ENCODE measurements at places on chromosomes 12 and 14.
A peak's percentile ranks its signal among the peaks of the same experiment; 100 is the strongest.

DNA sequence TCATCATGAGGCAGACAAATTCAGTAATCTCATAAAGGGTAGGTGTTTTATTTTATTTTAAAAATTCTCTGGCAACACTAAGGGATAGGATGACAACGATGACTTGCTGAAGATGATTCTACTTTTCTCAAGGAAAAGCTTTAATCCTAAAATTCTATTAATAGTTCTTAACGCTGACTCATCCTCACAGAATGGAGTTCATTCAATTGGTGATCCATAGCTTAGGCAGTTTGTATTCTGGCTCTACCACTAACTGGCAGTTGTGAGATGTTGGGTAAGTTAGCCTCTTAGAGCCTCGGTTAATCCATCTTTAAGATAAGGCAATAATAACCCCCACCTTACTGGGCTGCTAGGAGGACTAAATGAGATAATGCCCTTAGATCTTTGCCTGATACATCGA, 116.3 kb downstream of the RTN1 start:
- no peak for DNase-seq

- DNase-seq, result no peak
Observed at GRCh38 chr12:58046271-58046670, 104.9 kb downstream of the ATP23 start.

DNA sequence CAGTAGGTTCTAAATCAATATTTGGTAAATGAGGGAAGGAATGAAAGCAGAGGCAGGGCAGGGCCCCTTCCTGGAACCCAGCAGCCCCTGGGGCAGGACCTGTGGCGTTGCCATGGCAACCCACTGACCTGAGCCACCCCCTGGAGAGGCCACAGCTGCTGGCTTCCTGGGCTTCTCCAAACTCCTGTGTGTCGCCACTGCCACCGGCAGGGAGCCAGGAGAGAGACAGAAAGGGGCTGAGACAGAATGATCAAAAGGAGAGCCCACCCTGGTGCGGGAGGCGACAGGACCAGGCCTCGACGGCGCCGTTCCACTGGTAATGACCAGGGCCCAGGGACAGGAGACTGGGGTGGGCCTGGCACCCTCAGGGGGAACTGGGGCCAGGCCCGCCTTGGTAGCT, 18.2 kb downstream of the RFX4 start:
- no peak for DNase-seq

DNA sequence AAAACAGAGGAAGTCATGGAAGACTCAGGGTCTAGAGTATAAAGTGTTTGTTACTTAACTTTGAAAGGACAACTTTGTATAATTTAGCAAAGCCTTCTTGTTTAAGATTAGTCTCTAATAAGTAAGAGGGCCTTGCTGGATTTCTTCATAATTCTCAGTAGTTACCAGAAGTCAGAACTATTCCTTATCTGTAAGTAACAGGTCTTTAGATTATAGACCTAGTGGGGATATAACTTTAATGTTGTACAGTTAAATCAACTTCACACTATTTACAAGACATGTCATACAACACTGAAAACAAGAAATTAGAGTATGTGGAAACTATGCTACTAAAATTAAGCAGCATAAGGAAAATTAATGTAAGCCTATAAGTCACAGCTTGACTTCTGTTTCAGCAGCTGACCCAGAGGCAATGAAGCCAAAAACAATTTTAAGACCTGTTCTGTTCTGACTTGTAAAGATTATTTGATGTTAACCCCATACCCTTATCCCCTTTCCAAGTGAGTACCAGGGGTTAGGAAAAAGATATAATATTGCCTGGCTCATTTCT, 398.3 kb downstream of the RAD51B start:
- DNase-seq, result no peak

DNA sequence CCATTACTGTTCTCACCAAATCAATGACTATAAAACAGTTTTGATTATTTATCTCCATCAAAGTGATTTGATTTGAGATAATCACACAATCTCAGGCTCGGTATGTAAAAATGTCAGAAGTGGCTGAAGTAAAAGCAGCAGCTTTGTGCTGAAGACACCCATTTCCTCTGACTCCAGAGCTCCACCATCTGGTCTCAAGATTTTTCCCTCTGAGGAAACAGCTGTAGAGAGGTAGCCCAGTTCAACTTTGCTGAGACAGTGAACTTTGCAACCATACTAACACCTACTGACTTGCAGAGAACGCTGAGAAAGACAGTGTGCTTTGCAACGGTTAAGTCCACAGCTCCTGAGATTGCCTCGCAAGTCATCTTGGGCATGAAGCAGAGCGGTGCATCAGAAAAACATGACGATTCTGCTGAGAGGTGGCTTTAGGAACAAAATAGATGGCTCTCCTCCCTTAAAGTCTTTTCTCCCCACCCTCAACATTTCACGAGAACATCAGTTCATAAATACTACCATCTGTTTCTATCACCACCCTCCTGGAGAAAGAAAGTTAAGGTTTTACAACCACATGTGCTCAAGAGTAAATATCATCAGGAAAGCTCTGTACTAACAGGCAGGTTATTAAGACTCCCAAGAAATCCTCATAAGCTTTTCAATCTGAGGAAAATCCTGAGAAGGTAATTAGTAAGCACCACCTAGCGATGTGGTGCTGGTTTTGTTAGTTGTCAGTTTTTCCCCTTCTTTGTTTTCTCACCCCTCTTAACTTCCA, 34.8 kb downstream of the HIGD1C start:
- peak; percentile 9 for DNase-seq

- no peak for DNase-seq
Observed at GRCh38 chr14:96811985-96812667, 14.9 kb downstream of the VRK1 start.

DNA sequence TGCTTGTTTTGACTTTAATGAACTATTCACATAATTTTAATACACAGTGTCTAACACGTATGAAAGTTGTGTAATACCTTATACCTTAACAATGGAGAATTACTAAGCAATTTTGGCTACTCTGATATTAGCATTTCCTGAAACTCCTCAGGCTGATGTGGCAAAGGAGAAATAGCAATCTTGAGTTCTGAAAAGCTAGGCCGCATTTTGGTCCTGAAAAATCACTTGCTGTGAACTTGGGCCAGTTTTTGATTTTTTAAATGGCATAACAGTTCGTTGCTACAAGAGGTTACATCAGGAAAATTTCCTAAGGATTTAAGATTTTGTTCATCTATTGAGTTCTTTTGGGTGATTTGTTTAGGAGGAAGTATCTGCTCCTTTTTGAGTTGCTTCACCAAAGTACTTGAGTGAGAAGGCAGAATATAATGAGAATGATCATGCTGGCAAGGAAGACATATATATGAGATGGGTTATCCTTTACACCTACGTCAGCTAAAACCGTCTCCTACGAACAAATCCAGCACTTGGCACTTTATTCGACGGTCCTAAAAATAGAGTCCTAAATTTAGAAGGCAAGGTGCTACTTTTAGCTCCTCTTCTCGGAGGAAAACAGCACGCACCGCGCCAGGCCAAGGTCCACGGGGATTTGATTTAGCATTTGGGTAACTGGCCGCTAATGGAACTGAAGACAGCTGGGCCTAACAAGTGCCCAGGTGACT, 32.2 kb downstream of the MIA2 start:
- no peak for DNase-seq

- DNase-seq, result no peak
Observed at GRCh38 chr12:47268501-47269454, 189.0 kb upstream of the AMIGO2 start.

- DNase-seq, result no peak
Observed at GRCh38 chr14:100868621-100869370, 34.7 kb downstream of the RTL1 start.

GRCh38 chr12:22858849-22859570, 234.0 kb downstream of the ETNK1 start:
- no peak for DNase-seq

GRCh38 chr12:75707983-75708382, 196.6 kb upstream of the KRR1 start:
- no peak for DNase-seq

GRCh38 chr12:15590180-15590826, 198.9 kb downstream of the EPS8 start:
- DNase-seq, result peak; percentile 56

DNA sequence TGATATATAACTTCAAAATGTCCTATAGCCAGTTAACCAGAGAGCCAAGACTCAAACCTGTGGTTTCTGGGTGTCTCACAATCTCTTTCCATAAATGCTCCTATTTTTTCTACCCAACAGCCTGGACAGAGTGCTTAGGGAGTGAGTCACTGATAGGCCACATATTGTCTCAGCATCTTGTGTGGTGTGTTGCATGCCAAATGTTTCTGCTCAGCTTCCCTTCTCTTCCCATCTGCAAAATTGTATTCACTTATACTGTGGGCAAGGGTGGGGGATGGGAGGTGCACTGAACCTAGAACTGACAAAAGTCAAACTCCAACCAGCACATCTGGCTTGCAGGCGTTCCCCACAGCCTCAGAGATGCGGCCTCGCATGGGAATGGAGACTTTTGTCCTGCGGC, 123.3 kb downstream of the KCNA5 start:
- no peak for DNase-seq

- no peak for DNase-seq
Observed at GRCh38 chr12:54427106-54427505, 8.0 kb upstream of the ITGA5 start.

GRCh38 chr14:89357655-89358297, 59.3 kb downstream of the FOXN3 start:
- no peak for DNase-seq

- no peak for DNase-seq
Observed at GRCh38 chr14:79404874-79405511, 806.3 kb downstream of the DIO2 start.

- DNase-seq, result no peak
Observed at GRCh38 chr14:54629183-54629582, 62.3 kb downstream of the SAMD4A start.

DNA sequence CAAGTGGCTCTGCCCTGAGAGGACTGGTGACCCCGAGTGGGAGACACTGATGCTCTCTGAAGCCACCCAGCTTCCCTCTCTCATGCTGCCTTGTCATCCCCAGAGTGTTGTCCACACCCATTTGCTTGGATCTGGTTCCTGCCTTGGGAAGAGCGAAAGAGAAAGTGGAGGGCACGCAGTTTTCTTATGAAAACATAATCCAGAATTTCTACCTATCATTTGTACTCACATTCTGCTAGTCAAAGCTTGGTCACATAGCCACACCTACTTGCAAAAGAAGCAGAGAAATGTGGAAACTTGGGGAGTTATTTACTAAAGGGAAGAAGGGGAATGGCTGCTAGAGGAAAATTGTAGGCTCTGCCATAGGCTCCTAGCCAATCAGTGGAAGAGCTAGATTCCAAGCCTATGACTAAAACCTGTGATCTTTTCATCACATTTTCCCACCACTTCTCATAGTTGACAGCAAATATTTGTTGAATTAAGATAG, 326.3 kb downstream of the ZFP36L1 start:
- no peak for DNase-seq

- DNase-seq, result no peak
Observed at GRCh38 chr12:15777355-15778012, 11.7 kb downstream of the EPS8 start.

GRCh38 chr14:38127356-38127755, 80.3 kb upstream of the SSTR1 start:
- DNase-seq, result no peak

All from stimulated activated CD4-positive, alpha-beta T cell treated with anti-CD3 and anti-CD28 coated beads, Interleukin-4, amount 100 ng/mL, for 24 hours (primary cell).